ENCODE measurements at places on chromosomes 2 and 18. TPM values are rescaled to one million over a fixed set of nuclear protein-coding genes. Genes with fewer than 3 reads are reported as not detected.
A peak's percentile ranks its signal among the peaks of the same experiment; 100 is the strongest.

DNA sequence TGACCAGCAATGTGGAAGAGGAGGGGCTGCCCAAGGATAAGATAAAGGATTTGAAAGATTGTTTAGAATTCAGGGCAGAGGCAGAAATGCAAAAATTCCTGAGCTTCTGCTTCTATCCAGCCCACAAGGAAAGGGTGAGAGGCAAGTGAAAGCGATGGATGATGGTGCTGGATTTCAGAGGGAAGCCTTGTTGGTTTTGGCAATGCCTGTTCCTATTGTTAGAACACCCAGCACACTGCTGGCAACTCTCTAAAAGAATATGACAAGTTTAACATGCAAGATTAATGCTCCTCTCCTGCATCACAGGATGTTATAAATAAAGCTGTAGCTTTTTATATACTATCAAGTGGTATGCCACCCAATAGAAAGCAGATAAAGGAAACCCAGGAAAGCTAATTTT is 92.6 kb downstream of the ZNF385B start:
- peak; percentile 32 for DNase-seq

GRCh38 chr2:176177580-176178037 is 10.9 kb upstream of the HOXD1 start:
- DNase-seq, result no peak

DNA sequence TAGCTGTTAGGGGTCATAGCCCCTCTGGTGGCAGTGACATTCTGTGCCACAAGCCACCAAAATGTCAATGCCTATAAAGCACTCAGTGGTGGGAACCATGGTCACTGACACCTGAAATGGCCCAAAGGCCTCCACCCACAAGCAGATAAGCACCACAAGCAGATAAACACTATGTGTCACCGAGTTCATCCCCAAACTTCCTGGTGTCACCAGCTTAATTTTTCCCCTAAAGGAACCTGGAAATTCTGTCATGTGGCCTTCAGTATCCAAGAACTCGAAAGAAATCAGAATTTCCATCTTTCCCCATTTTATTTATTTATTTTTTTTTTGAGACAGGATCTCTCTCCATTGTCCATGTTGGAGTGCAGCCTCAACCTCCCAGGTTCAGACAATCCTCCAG is 3.6 kb upstream of the TPRKB start:
- DNase-seq, result no peak

- DNase-seq, result no peak
These were observed 11.8 kb downstream of the ROCK2 start for GRCh38 chr2:11332596-11332995.

DNA sequence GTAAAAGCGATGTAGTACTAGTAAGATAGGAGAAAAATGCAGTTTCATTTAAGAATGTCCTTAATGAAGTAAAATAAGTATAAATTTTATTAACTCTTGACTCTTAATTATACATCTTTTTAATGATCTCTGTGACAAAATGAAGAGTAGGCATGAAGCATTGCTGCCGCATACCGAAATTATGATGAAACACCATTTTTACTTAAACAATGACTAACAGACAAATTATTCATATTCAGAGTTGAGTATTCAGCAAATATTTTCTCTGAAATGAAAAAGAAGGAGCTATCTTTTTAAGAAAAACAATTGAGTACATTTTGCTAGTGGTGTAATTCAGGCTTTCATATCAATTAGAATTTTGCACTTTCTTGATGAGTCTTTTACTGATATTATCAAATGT is 150.6 kb upstream of the DOCK10 start:
- DNase-seq, result no peak

GRCh38 chr18:9380101-9380500 is 45.5 kb downstream of the TWSG1 start:
- no peak for DNase-seq

DNA sequence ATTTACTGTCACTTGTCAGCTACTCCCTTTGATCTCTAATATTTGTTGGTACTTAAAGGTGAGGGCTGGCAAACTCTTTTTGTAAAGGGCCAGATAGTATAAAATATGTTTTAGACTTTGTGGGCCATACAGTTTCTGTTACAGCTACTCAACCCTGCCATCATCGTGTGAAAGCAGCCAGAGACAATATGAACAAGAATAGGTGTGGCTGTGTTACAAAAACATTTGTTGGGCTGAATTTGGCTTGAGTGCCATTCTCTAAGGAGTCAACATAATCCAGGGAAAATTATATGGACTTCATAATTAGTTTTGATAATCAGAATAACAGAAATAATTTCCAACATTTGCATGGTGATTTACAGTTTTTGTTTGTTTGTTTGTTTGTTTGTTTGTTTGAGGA is 190.6 kb downstream of the LTBP1 start:
- DNase-seq, result no peak

DNA sequence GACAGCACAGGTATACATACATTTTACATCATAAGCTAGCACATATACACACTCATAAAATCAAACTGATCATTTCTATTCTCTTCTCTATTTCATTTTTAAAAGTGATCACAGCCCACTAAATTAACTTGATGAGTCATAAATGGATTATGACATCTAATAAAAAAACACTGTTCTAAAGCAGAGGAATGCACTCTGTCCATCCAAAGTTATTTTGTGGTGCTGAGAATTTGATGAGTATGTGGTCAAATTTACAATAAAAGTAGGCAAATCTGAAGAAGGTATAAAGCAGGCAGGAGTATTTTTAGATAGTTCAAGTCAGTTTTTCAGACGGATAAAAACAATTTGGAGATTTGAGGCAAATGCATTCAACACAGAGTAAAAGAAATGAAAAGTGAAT is 104.4 kb downstream of the NOL4 start:
- no peak for DNase-seq

DNA sequence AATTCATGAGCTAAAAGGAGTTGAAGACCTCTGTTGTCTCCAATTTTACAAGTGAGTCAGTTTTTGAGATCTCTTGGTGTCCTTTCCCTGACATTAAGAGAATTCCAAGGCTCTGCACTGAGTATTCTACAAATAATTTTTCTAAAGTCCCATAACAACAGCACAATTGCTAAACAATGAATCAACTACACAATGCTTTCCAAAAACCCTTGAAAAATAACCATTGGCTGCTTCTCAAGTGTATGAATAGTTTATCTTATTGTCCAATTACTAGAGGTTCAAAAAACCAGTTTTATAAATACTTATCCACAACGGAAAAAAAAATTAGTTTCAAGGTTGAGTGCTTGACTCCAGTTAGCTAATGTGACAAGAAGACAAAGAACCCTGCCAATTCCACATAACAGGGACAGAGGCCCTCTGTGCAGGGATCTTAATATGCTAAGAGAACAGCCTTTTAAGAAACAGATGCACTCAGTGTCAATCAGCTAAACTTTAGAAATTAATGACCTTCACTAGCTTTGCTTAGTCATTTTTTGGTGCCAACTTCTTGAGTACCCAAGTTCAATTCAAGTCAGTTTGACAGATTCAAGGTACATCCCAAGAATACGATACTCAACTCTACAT is 266.6 kb upstream of the CYP26B1 start:
- no peak for DNase-seq

Gene DSEL
- polyA plus RNA-seq, result 3.3 TPM

Gene CDCA7
- 2.4 TPM for polyA plus RNA-seq

Gene GPR45
- polyA plus RNA-seq, result not detected

Gene ABCB11
- polyA plus RNA-seq, result 0.04 TPM
